BJ (cell line): ENCODE measurements at places on chromosomes 5 and 9.

DNA sequence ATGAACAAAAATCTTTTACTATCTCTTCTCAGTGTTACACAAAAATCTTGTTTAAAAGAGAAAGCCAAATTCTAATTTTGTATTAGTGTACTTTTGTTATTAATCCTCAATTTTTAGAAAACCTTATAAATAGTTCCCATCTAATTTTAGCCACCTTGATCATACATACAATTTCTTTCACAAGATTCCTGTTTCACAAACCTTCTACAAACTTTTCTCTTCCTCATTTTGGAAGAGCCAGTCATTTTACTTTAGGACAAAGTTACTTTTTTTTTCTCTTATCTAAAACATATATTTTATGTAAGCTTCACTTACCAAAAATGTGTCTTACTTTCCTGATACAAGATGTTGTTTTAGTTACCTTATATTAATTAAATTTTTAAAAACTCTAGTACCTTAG lies 161.3 kb downstream of the YIPF5 start:
- no peak for DNase-seq

DNA sequence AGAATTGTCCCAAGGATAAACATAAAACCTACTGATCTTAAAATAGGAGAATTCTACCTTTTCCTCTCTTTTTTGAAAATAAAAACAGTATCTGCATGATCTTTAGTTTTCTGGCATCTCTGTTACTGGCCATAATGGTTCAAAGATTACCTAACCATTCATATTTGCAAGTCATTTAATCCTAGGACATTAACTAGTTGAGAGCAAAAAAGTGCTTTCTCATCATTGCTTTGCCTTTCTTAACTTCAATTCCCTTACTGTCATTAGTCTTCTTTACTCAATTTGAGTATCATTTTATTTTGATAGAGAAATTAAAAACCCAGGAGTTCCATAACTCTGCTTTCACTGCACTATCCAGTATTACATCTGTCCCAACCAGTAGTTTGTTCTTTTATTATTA lies 68.6 kb downstream of the RFX3 start:
- no peak for DNase-seq

GRCh38 chr9:114937516-114937915 lies 7.1 kb upstream of the TNFSF8 start:
- DNase-seq = no peak

DNA sequence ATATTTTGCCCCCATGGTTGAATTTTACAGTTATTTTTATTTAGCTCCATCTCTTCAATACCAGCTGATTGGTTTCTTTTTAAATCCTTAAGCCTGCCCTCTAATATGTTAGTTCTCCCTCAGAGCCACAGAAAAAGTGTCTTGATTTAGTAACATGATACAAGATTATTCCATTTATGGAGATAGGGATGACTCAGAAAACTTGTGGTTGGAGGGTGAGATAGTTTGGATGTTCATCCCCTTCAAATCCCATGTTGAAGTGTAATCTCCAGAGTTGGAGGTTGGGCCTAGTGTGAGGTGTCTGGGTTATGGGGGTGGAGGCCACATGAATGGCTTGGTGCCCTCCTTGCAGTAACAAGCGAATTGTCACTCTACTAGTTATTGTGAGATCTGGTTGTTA lies 115.7 kb downstream of the FBXO38 start:
- no peak for DNase-seq

DNA sequence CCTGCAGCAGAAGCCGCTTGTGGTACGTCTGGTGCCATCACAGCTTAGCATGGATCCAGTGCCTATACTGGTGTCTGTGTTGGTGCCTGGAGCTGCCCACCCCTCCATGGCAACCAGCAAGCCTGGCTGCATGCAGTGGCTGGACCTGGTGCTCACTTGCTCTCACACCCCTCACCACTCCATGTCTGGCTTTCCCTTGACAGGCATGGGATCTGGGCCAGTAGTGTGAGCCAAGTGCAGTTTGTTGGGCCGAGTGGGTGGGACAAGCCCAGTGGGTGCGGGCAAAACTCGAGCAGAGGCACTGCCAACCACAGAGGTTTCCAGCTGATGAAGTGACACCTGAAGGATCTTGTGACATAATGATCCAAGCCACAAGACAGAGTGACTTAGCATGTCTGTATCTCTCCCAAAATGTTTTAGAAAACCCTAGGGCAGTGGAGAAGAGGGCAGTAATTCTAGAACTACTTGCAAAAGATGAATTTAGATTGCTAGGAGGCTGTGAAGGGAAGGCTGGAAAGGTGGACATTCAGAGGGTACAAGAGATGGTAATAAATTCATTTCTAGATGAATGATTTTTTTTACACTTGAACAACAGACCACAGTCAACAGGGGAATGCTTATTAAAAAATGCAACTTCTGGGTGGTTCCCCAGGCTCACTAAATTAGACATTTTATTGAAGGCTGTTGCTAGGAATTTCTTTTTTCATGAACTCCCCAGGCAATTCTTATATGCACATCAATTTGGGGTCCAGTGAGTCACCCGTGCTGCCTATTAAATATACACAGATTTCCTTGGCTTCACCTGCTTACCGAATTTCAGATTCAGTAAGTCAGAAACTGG lies 660.3 kb downstream of the TLR4 start:
- no peak for DNase-seq

DNA sequence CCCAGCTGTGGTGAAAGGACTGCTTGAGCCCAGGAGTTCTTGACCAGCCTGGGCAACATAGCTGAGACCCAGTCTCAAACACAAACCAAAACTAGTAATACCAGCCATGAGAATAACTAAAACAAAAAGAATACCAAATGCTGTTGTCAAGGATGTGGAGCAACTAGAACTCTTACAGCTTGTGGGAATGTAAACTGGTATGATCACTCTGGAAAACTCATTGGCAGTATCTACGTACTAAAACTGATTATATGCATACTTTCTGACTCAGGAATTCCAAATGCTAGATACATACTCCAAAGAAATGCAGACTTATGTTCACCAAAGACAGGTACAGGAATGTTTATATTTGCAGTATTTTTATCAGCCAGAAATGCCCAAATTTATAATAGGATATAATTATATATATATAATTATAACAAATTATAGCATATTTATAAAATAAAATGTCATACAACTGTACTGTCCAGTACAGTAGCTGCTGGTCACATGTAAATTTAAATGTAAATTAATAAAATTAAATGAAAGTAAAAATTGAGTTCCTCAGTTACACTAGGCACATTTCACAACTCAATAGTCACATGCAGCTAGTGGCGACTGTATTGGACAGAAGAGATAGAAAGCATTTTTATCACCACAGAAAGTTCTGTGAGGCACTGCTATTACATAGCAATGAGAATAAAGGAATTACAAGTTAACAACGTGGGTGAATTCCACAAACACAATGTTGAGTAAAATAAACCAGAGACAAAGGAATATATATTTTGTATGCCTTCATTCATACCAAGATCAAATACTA lies 118.5 kb downstream of the GNAQ start:
- DNase-seq = no peak

DNA sequence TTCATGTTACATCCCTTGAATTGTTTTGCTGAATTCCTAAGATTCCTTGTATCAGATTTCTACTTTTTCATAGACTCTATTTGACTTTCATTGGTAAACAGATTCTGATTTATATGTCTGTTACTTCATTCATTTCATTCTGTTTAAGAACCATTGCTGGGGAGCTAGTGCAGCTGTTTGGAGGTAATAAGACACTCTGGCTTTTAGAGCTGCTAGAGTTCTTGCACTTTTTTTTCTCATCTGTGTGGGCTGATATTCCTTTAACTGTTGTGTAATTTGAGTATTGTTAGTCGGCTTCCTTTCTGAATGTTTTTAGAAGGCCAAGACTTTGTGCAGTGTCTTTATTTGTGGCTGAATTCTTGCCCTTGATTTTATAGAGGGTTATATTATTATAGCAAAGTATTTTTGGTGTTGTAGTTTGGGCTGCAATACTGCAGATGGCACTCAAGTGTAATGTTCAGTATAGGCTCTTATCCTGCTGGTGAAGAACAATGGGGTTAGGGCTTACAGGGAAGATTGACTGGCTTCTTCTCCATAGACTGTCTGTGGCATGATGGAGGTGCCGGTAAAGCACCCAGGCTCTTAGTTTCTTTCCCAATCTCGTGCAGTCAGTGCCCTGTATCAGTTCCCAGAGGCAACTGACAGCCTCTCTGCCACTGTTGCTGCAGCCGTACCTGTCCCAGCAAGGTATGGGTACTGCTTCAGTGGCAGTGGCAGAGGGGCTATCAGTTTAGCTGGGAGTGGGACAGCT lies 162.2 kb downstream of the OXCT1 start:
- peak; percentile 19 for DNase-seq

GRCh38 chr5:132896685-132897084 lies 23.2 kb downstream of the LEAP2 start:
- DNase-seq = no peak

DNA sequence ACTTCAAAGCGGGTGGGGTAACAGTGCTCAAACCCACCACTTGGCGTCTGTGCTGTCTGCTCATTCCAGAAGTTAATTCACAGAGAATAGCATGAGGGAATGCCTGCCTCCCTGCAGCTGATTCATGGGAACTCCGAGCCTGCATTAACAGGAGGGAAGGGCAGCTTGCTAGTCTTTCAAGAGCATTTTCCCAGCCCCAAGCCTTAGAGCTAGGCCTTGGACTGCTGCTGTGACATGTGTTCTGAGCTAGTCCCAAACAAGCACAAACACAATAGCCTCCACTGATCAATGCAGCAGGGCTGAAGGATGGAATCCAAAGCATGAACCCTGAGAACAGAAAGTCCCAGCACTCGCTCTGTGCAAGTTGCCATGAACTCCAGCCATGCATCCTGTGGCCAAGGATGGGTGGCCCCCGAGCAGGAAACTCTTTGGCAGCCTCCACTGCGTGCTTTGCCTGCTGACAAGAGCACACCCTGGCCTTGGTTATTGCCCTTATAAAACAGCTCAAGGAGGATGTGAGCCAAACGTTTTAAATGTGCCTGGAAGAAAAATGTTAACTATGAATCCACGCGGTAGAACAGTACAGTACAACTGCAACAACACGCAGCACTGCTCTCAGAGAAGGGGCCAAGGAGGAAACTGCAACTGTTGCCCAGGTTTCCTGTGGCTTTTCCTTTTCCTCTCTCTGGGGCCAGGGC lies 653.1 kb upstream of the KLF4 start:
- peak; percentile 93 for DNase-seq

GRCh38 chr9:86783884-86784283 lies 163.4 kb downstream of the GAS1 start:
- peak; percentile 49 for DNase-seq

GRCh38 chr9:84598921-84599636 lies 70.5 kb upstream of the NTRK2 start:
- DNase-seq = no peak

GRCh38 chr9:70484232-70485130 lies 70.0 kb upstream of the KLF9 start:
- no peak for DNase-seq

GRCh38 chr9:101242651-101243050 lies 142.2 kb downstream of the BAAT start:
- no peak for DNase-seq

DNA sequence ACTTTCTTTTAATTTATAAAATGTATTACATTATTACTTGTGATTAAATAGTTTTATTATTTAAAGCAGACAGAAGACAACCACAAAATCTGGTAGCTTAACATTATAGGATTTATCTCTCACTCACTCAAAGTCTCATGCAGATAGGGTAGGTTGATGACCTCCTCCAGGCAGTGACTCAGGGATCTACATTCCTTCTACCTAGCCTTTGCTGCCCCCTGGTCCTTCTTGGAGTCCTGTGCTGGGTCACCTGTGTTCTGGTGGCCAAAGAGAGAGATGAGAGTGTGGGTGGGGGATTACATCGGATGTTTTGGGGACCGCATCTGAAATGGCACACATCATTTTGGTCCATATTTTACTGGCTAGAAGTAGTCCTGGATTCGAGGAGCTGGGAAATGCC lies 95.7 kb upstream of the CTSL start:
- no peak for DNase-seq
